ENCODE measurements at places on chromosomes 13 and 19. TPM values are rescaled to one million over a fixed set of nuclear protein-coding genes. Genes with fewer than 3 reads are reported as not detected.

DNA sequence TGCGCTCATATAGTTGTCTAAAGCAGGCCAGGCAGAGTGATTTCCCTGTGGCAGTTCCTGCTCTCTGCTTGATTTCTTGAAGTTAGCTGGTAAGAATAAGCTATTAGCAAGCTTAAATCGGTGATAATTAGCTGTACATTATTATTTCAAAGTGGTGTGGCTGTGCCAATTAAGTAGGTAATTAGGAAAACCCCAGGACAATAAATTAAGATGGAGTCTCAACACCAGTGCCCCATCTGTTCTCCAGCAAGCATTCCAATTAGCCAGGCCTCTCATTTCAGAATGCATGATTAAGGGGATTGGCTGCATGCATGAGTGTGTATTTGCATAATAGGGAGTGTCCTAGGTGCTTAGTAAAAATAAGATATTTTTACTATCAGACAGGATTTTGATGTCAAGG, 342.3 kb downstream of the GPC5 start:
- DNase-seq, result no peak

DNA sequence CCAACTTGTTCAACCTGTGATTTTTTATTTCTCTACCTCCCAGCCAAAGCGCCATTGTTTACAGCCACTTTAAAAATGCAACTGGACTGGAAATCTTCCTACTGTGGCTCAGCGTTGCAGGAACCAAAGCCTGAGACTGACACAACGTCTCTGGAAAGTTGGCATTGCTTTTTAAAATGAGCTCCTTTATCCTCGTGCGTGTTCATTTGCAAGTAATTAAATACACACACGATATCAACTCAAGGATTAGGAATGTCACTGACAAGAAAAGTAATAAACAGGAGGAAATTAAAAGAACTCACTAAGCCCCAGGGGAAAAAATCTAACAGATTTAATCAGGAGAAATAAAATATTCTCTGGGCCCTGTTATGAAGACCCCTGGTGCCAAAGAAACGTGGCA, 184.6 kb upstream of the IRS2 start:
- no peak for DNase-seq

- no peak for DNase-seq
These were observed 16.8 kb downstream of the TM6SF2 start for GRCh38 chr19:19256072-19256969.

GRCh38 chr19:2355168-2356035, 4.7 kb upstream of the TMPRSS9 start:
- DNase-seq, result no peak

DNA sequence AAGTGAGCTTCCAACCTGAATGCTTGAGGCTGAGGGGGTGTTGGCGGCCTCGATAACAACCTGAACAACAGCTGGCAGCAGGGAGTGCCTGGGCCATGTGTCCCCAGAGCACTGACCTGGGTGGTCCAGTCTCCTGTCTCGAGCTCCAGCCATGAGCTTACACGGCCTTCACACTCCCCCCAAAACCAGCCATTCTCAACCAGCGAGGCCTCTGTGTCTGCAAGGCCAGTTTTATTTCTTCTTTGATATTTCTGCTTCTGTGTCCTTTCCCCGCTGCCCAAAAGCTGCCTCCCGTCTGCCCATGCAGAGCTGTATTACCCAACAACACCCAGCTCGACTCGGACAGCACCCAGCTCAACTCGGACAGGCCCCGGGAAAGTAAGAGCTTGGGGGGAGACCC, 32.5 kb upstream of the TFDP1 start:
- no peak for DNase-seq

- no peak for DNase-seq
These were observed 8.2 kb upstream of the SIAH3 start for GRCh38 chr13:45859705-45860104.

- DNase-seq, result no peak
These were observed 93.0 kb downstream of the SLC7A1 start for GRCh38 chr13:29502391-29503008.

GRCh38 chr13:60494296-60494695, 97.3 kb downstream of the TDRD3 start:
- no peak for DNase-seq

Gene LRRC63
- not detected for total RNA-seq

All from HCT116 (cell line).